Brain microvascular endothelial cell (primary cell): ENCODE measurements at places on chromosomes 6 and 20.

DNA sequence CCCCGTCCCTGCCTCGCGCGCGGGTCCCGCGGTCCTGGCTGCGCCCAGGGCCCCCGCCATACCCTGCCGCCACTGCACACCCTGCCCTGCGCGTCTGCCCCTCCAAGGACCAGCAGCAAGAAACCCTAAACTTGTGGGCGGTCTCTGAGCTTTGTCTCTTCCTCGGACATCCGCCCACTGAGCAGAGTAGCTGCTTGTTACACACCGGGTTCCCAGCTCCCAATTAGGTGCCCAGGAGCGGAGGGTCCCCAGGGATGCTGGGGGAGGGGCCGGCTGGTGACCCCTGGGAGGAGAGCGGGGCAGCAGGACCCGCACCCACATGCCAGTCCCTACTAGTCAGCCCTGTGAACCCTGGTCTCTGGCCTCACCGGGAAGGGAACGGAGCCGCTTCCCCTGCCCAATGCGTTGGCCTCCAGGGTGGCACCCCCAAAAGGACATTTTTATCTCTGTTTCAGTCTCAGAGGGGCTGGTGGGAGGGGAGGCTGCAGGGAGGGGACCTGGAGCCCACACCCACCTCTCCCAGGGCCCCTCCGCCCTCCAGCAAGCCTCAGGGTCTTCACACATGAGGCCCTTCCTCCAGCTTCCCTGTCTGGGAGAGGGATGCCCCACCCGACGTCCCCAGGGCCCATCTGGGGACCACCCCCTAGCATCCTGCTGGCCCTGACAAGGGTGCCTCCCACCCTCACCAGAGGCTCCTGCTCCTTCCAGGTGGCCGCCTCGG, 10.5 kb downstream of the STMN3 start:
- no peak for DNase-seq

- DNase-seq = no peak
These were observed 277.6 kb upstream of the RNF217 start for GRCh38 chr6:124684621-124685020.

GRCh38 chr6:136467186-136467585, 83.0 kb downstream of the MAP7 start:
- DNase-seq = no peak

- DNase-seq = peak; percentile 93
These were observed at the start of gene PPT2 for GRCh38 chr6:32153564-32154513. PPT2 (plus strand) TSS chr6:32154141; CDS start chr6:32154595, 454 bp downstream.

- DNase-seq = peak; percentile 20
These were observed 125.5 kb downstream of the GPX5 start for GRCh38 chr6:28651161-28651560.

DNA sequence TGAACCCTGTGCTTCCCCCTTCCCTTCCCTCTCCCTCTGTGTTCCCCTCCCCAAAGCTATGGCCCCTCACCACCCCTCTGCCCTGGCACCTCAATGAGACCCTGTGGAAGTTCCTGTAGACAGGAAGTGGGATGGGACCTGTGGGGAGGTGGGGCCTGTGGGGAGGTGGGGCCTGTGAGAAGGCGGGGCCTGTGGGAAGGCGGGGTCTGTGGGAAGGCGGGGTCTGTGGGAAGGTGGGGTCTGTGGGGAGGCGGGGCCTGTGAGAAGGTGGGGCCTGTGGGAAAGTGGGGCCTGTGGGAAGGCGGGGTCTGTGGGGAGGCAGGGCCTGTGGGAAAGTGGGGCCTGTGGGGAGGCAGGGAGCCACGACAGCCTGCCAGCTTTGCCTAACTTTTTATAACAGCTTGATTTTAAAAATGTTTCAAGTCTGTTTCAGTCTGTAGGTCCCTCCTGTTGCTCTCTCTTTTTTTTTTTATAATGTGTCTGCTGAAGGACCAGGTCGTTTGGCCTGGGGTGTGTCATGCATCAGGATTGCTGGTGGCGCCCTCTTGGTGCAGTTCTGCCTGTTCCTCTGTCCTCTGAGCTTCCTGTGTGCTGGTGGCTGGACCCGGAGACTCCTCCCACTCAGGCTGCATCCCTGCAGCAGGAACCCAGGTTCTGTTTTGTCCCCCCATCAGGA, 70.5 kb upstream of the SLCO4A1 start:
- no peak for DNase-seq

GRCh38 chr6:139380611-139381010, 6.2 kb upstream of the CITED2 start:
- no peak for DNase-seq

GRCh38 chr6:26260110-26260637, 104.8 kb upstream of the BTN3A2 start:
- DNase-seq = no peak

DNA sequence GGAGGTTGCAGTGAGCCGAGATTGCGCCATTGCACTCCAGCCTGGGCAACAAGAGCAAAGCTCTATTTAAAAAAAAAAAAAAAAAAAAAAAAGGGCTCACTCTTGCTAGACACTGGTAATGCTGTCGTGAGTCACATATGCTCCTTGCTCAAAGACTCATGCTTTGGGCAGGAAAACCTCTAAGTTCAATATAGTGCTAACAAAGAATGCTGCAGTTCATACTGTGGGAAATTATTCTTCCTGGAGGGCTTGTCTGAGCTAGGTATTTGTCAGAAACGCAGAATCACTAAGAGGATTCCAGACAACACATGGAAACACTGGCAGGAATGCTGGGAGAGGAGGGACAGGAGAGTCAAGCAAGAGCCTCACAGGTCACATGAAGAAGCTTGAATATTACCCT, 2.3 kb upstream of the LYRM2 start:
- DNase-seq = peak; percentile 39

GRCh38 chr6:13373488-13373886, 45.1 kb upstream of the TBC1D7 start:
- DNase-seq = no peak

GRCh38 chr6:6712449-6713403, 124.2 kb downstream of the LY86 start:
- DNase-seq = peak; percentile 73

- no peak for DNase-seq
These were observed 19.4 kb downstream of the PFDN4 start for GRCh38 chr20:54227241-54227640.

DNA sequence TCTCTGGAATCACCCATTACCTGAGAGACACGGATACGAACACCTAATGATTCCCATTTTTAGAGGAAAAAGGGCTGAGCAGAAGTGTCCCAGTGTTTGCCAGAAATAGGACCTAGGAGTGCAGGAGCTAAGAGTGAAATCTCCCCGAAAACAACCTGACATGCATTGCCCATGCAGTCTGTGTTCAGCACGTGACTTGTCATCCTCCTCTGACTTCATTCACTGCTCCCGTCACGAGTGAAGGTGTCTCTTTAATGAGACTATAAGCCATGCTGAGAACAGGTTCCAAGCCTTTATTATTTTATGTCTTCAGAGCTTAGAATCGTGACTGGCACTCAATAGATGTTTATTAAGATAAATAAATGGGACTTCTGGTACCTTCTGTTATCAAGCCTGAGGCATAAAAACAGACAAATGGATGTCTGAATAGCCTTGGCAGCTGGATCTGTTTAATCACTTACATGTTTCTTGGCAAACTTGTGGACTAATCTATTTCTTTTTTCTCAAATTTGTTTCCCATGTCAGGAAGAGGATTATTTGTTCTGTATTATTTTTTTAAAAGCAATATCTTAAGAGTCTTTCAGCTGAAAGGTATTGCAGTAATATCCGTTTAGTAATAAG, 3.7 kb upstream of the MLIP start:
- DNase-seq = no peak

DNA sequence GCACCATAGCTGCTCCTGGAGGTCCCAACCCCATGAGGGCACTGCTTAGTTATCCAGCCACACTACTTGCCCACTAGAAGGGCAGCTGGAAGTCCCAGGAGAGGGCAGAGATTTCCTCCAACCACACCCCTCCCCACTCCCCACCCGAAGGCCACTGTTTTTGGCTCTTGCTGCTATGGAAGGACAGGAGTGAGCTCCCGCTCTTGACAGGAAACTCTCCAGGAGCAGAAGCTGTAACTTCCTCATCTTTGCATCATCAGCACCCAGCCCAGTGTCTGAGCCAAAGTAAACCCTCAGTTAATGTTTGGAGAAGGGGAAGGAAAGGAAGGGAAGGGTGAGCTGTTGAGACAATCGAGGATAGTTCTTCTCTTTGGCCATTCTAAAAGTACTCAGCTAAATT, 120.7 kb downstream of the MTFR2 start:
- DNase-seq = no peak

GRCh38 chr6:33692078-33692759, 19.3 kb downstream of the UQCC2 start:
- no peak for DNase-seq

DNA sequence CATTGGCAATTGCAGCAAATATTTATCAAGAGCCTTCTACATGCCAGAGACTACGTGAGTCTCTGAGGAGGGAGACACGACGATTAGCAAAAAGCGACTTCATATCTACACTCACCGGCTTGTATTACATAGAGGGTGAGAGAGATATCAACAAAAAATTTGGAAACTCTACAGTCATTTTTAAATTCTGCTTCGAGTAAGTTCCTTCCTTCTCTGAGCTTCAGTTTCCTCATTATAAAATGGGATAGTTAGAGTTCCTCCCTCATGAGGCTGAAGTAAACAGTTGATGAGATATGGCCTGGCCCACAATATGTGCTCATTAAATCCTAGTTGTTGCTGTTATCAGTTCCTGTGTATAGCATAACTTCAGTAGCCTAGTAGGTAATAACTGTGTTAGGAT, 64.1 kb upstream of the SIRPA start:
- DNase-seq = no peak

GRCh38 chr6:163335671-163336545, 78.6 kb upstream of the QKI start:
- peak; percentile 84 for DNase-seq

DNA sequence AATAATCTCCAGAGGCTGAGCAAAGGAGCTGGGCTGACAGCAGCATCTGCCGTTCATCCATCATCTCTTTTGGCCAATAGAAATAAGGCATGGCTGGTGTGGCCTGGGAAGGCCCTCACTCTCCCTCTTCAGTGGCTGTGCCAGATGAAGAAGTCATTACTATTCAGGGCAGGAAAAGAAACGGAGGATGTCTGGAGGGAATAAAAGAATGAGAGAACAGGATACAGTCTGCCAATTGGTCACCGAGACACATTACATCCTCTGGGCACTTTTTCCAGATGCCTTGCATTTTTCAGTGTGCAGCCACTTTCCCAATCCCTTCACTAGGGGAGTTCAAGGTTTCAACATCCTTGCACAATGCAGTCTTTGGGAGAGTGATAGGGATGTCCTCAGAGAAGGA, 32.2 kb upstream of the VGLL2 start:
- no peak for DNase-seq

DNA sequence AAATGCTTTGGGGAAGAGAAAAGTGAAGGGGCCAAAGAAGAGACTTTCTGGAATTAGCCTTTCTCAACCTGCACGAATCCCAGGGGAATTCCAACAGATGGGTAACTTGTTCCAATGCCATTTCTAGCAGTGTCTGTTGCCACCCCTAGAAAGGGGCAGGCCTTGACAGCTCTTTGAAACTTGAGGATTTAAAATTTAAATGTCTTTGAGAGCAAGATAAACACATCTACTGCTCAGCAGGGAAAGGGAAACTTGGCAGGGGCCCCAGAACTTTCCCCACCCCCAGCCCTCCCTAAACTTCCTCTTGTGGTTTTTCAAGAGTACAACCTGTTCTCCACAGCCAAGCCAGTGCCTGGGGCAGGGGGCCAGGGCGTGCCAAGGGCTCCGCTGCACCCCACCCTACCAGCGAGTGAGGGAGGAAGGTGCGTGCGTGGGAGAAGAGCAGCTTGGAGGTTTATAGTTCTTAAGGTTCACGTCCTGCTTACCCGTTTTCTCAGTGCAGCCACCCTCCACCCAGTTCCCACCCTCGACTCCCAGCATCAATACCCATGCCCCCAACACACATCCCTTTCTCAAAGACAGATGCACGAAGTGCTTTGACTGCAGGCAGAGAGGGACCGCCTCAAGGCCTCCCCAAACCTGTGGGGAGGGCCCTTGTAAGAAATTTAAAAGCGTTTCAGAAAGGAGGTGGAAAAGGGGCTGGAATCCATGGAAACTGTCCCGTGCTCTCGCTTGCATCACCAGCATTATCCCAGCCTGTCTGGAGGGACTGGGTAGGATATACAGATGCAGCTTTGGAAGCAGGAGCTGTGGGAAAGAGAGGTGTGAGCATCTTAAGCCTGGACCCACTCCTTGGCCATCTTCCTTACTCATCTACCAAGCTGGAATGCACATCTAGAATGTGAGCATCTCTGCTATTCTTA, 4.5 kb upstream of the TAF8 start:
- peak; percentile 89 for DNase-seq

- no peak for DNase-seq
These were observed 44.3 kb downstream of the CNKSR3 start for GRCh38 chr6:154466139-154466538.

GRCh38 chr6:50610562-50610961, 102.8 kb upstream of the TFAP2D start:
- no peak for DNase-seq

DNA sequence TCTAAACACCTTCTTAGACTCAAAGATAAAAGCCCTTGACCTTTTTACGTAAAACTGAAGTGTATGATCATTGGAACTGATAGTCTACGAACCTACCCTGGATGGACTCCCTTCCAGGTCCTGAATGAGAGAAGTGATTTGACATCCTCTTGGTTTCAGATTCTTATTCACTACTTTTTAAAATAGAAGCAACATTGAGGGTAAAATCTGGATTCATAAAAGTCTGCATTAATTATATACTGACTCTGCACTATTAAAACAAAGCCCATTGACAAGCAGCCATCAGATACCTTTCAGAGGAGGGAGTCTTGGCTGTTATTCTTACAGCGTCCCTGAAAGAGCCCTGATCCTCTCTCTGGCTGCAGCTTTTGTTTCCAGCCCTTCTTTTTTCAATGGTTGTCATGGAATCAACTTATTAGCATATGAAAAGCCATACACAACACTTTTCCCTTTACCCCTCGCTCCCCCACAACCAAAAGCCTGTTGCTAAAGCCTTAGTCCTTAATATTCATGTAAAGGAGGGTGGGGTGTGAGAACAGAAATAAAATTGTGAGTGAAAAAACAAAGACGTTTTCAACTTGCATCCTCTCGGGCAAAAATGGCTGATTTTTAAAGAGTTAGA, 270.0 kb upstream of the MARCKS start:
- no peak for DNase-seq

DNA sequence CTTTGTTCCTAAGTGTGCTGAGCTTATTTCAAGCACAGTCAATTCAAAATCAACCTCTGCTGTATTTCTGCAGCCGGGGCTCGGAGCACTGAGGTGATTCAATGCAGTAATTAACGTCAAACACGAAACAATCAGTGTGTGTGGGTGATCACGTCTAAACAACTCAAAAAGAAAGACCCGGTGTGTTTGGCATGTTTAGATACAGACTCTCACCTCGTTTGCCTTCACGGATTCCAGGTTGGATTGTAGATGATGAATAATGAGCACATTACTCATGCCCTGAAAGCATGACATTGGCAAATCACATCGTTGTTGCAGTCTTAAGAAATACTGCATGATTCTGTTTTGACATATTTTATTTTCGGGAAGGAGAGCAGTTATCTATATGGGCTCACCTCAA, 231.0 kb downstream of the QKI start:
- DNase-seq = no peak

DNA sequence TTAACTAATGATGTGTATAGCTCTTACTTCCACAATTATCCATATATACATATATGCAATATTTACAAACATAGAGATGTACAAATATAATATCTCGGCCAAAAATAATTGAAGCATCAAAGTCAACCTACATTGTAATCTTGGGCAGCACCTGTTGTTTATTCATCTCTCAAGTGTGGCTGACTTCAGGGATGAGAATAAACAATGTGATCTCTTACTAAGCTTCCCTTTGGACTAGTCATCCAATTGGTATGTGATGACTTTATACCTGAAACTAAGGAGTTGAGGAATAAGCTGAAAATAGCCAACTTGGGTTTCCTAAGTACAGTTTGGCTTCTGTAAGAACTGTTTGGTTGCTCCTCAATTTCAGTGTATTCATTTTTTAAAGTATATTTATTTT, 256.6 kb downstream of the KHDC1L start:
- DNase-seq = no peak
